ENCODE measurements at places on chromosomes 4 and X.

GRCh38 chr4:129474698-129475097, 378.7 kb downstream of the C4orf33 start:
- DNase-seq: no peak

GRCh38 chr4:4529392-4529791, 12.5 kb downstream of the STX18 start:
- no peak for DNase-seq

DNA sequence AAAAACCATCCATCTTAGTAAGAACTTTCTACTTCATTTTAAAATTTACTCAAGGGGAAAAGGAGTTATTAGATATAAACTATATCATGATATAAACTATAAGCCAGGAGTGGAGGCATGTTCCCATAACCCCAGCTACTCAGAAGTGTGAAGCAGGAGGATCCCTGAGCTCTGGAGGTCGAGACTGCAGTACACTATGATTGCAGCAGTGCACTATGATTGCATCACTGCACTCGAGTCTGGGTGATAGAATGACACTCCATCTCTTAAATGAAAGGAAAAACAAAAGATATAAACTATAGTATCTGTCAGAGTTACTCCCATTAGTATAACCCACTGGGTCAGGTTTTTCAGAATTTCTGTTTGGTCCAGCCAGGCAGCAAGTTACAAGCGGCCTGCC, 47.6 kb downstream of the RPS3A start:
- DNase-seq: no peak

GRCh38 chr4:119050527-119051090, 85.0 kb upstream of the MYOZ2 start:
- no peak for DNase-seq

GRCh38 chrX:22037911-22038537, 5.9 kb downstream of the PHEX start:
- DNase-seq: no peak

DNA sequence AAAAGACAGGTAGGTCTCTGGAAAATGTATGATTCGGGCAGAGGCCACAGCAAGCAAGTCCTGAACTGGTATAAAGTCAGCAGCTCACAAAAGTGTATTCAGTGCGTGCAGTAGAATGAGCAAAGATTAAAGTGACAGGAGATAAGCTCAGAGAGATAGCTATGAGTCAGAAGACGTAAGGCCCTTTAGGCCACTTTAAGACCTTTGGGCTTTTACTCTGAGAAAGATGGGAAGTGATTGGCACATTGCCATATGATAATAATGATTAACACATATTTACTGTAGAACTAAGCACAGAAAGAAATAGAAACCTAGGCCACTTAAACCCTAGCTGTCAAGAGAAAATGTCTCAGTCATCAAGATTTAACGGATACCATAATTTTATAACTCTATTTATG, 51.7 kb downstream of the TBCK start:
- no peak for DNase-seq

GRCh38 chr4:129748991-129749390, 653.0 kb downstream of the C4orf33 start:
- no peak for DNase-seq

DNA sequence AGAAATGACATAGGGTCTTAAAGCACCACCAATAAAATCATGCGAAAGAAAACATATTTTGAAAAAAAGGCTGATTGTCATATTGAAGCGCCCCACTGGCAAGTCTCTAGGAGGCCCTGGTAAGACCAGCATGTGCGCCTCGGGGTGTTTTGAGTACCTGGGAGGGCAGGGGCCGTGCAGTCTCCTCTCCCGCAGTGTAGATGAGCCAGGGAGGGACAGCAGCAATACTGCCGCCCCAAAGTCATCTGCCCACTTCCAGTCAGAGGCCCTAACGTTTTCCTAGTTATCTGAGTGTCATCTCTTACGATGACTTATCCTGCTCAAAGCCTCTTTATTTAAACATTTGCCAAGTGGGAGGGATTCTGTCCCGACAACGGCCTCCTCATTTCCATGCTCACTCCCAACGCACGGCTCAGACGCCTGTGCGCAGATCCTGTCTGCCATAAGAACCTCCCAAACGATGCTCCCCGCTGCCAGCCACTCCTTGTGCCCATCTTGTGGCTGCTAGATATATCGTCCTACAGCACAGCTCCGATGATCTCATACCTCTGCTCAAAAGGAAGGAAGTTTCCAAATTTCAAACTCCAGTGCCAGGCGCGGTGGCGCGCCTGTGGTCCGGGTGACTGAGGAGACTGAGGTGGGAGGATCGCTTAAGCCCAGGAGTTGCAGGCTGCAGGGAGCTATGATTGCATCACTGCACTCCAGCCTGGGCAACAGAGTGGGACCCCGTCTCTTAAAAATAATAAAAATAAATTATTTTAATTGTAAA, 17.2 kb upstream of the SCRG1 start:
- DNase-seq: no peak

DNA sequence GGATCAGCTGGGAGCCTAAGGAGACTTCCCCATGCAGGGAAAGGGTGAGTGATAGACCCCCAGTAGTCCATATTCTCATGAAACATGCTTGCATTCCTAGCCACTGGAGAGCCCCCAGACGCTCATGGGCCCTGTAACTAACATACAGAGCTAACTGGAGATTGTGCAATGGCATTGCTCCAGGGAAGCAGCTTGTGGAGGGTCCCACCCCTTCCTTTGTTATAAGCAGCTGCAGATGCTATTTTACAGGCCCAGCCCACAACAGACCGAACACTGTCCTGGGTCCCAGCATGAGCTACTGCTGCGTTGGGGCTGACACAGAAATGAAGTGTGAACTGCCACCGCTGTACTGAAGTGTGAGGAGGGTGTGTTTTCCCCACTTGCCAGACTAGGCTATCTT, 1465.7 kb upstream of the DIAPH2 start:
- DNase-seq: no peak

- no peak for DNase-seq
These were observed 28.8 kb downstream of the COL4A5 start for GRCh38 chrX:108468486-108468885.

- DNase-seq: no peak
These were observed 1198.7 kb downstream of the PCDH7 start for GRCh38 chr4:31918891-31919290.

DNA sequence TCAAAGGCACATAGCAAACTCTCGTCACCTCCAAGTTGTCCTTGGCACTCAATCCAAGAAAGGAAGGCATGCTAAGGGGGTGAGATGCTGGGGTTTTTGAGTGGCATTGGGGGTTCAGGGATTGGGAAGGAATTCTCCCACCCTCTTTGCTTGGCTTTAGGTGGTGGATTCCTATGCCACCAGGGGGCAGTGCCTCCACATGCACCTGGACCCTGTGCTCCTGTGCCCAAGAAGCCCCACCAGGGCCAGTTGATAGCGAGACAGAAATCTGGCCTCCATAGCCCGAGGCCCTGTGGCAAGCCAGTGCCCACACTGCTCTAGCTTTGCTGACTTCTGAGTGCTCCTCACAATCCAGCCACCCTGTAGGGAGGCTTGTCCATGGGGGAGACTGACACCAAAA, 2.0 kb upstream of the FATE1 start:
- DNase-seq: no peak

DNA sequence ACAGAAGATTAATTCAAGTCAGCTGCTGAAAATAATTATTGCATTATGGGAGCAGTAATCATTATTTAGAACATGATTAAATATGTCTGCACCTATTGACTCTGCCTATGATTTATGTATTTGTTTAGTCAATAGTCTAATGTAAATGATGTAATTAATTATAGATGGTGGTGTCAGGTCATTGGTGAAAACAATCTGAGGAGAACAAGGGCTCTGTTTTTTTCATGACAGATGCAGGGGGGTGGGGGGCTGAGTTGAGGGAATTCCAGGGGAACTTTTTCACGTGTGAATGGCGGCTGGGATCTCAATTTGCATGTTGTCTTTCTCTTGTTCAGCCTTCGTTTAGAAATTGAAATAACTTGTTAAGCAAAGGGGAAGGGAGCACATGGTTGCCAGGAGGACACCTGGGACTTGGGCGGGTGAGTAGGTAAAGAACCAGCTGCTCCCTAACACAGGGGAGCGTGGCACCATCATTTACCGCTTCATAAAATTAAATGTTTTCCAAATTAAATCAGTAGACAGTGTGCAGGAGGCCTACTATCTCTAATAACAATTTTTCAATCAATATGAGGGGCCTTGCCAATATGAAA, 65.4 kb downstream of the NKX6-1 start:
- no peak for DNase-seq

- no peak for DNase-seq
These were observed 175.1 kb upstream of the GRID2 start for GRCh38 chr4:92128676-92129075.

DNA sequence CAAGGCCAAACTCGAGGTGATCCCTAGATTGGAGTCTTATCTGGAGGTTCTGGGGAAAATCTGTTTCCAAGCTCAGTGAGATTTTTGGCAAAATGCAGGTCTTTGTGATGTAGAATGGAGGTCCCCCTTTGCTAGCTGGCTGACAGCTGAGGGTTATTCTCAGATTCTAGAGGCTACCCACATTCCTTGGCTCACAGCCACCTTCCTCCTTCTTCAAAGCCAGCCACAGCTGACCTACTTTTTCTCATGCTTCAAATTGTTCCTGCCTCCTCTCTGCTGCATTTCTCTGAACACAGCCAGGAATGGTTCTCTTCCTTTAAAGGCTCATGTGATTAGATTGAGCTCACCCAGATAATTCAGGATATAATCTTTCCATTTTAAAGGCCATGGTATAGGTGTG, 86.9 kb downstream of the VCX3A start:
- DNase-seq: no peak

DNA sequence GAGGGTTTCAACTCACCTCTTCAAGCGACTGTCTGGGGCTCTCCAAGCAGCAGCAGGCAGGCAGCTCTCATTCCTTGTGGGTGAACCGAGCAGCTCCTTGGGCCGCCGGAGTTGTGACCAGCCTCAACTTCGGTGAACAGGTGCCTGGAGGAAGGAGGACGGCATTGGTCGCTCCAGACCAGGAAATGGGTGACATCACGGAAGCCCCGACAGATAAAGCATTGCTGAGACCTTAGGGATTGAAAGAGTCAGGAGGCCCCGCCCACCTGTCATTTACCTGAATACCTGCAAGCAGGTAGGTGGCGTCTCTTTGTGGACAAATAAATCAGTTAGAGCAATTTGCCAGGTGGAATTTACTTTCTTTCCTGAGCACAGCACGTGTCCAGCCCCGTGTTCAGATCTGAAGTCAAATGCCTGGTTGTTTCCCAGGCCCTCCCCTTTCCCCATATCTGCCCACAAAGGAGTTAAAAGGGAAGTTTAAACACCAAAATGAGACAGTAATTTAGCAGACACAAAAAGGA, at the start of gene LNX1:
TSS of gene LNX1 (minus strand) at position 115 of the 521 bp plus-strand sequence. CDS start 17,484 bp downstream, outside the sequence.
- DNase-seq: no peak

GRCh38 chrX:69493766-69494165, 10.4 kb upstream of the NALF2 start:
- DNase-seq: no peak

GRCh38 chrX:146278381-146278780, 460.8 kb downstream of the SLITRK2 start:
- no peak for DNase-seq

- no peak for DNase-seq
These were observed 1.1 kb downstream of the SGCB start for GRCh38 chr4:52036886-52037530.

GRCh38 chr4:19380600-19380999, 871.1 kb upstream of the SLIT2 start:
- DNase-seq: no peak

- no peak for DNase-seq
These were observed 42.8 kb downstream of the AREG start for GRCh38 chr4:74487771-74488170.

DNA sequence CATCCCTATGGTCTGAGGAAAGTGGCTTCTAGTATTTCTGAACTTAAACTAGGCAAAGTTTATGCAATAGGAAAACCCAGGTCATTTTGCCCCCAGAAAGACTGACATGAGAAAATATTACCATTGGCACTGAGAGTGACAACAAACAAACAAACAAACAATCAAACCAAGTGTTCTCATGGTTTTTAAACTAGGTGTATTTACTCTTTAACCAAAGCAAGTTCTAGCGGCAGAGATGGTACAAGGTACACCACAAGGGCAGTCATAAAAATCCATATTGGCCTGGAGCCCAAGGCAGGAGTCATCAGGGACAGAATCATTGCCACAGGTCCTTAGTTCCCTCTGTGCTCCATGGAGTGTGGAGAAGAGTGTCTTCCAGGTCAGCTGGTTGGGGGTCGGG, 26.0 kb upstream of the ENPEP start:
- DNase-seq: no peak

GRCh38 chrX:129933700-129934099, 27.7 kb downstream of the UTP14A start:
- DNase-seq: no peak

- no peak for DNase-seq
These were observed 456.3 kb downstream of the PDGFC start for GRCh38 chr4:156515295-156515694.

DNA sequence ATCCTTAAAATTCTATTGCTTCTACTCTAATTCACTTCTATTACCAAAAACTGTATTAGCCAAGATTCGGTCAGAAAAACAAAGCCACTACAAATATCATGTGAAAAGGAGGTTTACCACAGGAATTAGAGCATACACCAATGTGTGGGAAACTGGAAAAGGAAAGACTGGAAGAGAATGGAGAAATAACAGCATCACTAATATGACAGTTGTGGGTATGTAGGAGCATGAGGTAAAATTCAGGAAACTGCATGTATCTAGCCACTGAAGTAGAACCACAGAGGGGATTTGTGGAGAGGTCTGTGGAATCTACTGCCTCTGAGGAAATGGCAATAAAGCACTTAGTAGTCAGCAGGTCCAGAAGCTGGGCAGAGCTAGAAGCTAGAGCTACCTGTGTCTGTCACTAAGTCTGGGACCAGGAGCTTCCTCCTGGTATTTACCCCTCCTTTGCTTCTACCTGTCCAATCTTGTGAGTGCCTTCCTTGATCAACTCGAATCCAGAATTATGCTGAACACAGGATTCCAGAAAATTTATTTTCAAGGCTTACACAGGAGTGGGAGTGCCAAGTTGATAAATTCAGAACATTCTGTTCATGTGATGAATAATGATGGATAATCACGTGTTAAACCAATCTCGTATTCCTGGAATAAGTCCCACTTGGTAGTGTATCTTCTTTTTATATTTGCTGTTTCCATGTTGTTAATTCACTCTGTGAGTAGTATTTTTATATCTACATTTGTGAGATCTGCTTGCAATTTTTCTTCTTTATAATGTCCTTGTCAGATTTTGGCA, 52.6 kb downstream of the NAF1 start:
- no peak for DNase-seq

DNA sequence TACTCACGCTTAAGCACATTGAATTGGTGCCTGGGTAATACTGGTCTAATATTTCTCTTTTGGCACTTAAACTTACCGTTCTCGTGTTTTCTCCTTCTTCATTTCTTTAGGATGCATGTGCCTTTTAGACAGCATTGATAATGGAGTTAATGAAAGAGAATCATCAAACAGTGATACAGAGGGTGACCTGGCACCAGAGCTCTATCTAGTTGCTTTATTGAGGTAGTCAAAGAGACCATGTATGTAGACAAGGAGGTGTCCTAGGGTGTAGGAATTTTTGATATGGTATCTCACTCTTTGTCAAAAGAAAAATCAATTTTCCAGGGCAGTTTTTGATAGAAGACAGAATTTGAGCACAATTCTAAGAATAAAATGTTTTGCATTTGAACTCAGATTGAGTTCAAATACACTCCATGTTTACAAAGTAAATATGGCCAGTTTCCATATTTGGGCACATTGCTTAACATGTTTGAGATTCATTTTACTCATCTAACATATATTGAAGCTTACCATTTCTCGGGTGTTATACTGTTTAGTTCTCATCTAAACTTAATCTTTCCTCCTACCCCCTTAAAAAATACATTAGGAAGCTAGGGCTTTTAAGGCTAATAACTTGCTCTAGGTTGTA, 92.0 kb downstream of the WWC2 start:
- DNase-seq: no peak

All from stimulated activated CD4-positive, alpha-beta T cell treated with anti-CD3 and anti-CD28 coated beads, Interleukin-4, amount 100 ng/mL, for 4 hours (primary cell).